NCI-H774 (cell line): ENCODE measurements at places on chromosomes 13 and 19.

DNA sequence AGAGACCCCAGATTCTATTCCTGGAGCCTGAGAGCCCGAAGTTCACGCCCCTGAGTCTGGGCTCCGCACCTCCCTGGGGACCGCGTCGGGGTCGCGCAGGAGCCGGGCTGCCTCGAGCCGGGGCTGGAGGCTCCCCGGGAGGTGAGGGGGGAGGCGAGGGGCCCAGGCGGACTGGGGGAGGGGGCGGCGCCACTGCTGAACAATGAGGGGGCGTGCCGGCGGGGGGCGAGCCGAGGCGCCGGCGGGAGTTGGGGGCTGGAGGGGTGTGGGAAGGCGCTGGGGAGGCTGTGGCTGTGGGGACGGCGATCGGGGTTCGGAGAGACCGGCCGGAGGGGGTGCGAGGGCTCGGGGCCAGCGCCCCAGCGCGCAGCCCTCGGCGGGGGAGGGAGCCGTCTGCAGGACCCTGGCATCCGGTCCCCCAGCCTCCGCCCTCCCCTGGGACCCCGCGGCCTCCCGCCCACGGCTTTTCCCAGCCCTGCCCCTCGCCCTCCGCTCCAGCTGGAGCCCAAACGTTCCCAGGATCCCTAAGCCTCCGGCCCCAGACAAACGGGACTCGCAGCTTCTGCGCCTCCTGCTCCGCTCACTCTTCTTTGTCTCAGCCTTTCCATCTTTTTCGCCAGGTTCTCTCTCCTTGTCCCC is 922 bp downstream of the PLEKHG2 start:
- DNase-seq = no peak

DNA sequence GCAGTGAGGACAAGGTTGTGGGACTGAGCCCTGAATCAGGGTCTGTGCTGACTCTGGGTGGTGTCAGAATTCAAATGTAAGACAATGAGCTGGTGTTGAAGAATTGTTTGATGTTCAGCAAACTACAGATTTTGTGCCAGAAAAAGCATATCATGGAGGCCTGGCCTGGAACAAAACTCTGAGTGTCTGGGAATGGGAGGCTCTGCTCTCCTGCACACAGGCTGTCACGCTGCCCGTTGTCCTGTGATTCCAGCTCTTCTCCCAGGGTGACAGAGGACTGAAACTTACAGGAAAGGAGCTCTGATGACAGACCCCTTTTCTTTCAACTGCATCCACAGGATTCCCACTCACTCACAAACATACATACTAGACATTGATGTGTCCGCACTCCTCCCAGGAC is 120.1 kb downstream of the ZNF486 start:
- DNase-seq = no peak

DNA sequence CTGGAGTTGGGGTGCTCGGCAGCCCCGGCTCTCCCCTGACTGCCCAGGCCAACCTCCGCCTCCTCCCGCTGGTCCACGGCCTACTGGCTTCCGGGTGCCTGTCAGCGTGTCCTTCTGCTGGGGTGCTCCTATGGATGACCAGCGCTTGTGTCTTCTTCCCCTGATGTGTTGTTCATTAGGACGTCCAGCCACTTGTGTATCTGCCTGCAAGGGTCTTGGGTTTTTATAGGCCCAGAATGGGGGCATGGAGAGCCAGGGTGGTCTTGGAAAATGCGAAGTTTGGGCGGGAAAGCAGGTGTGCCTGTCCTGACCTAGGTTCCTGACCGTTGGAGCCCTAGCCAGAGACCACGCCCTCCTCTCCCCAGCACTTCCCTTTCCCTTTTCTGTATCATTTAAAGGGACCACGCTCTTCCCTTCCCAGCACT is 139.8 kb downstream of the SLITRK5 start:
- no peak for DNase-seq

DNA sequence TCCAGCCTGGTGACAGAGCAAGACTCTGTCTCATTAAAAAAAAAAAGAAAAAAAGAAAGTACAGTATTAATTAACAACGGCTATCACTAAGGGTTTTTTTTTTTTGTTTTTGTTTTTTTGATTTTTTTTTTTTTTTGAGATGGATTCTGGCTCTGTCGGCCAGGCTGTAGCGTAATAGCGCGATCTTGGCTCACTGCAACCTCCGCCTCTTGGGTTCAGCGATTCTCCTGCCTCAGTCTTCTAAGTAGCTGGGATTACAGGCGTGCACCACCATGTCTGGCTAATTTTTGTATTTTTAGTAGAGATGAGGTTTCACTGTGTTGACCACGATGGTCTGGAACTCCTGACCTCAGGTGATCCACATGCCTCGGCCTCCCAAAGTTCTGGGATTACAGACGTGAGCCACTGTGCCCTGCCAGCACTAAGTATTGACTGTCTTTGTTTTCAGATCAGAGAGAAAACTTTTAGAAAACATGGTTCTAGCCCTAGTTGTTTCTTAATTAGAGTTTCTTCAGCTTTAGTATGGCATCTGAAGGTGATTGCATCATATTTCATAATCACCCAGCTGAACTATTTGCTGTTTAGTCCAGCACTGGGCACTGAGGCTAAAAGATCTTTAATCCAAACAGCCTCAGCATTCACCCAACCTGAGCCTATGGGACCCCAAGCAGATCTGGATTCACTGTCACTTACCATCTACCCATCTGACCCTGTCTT is 2.7 kb upstream of the GATAD2A start:
- no peak for DNase-seq

DNA sequence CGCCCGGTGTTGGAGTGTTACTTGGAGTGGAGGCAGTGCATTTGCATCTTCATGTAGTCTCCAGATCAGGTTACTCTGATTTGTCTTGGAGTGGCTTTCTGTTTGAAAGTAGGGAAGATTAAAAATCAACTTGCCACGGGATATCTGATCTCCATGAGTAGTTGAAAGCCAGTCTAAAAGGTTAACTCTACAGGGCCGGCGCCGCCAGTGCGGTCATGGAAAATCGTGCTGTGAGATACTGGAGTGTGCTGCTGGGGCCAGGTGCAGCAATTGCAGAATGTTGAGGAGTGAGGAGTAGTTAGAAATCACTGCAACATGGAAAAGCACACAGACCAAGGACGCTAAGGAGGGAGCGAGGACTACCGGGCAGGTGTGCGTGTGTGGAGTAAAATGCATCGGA is 175.0 kb downstream of the STK24 start:
- DNase-seq = no peak

- DNase-seq = no peak
These were observed 85.5 kb downstream of the ELF1 start for GRCh38 chr13:40933508-40934204.

- DNase-seq = no peak
These were observed 66.5 kb downstream of the DGKH start for GRCh38 chr13:42114912-42115311.

- DNase-seq = no peak
These were observed 1062.8 kb downstream of the UQCRFS1 start for GRCh38 chr19:28150129-28150528.

DNA sequence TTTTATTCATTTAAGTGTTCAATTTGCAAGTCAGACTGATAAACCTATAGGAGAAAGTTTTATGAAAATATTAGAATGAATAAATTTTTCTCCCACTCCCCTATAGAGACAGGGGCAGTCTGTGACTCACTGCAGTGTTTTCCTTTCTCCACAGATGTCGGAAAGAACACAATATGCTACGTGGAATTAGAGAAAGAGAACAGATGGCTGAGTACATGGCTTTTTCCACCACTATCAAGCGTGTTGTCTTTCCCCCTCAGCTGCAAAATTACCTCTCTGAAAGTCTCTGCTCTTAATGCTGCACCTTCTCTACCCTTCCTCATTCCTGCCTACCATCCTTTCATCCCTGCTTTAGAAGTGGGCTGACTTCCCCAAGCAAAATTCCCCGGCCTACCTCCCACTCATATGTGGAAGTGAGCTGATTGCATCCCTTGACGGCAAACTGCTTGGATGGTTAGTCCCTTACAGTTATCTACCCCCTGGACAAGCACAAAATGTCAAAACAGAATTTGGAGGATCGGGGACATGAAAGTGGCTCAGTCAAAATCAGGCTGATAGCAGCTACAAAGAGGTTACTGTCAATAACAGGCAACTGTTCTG is 30.0 kb downstream of the FLT1 start:
- no peak for DNase-seq

GRCh38 chr19:51295382-51296126 is 15.9 kb upstream of the IGLON5 start:
- no peak for DNase-seq

- no peak for DNase-seq
These were observed 223.5 kb downstream of the KLF12 start for GRCh38 chr13:73910733-73911132.

DNA sequence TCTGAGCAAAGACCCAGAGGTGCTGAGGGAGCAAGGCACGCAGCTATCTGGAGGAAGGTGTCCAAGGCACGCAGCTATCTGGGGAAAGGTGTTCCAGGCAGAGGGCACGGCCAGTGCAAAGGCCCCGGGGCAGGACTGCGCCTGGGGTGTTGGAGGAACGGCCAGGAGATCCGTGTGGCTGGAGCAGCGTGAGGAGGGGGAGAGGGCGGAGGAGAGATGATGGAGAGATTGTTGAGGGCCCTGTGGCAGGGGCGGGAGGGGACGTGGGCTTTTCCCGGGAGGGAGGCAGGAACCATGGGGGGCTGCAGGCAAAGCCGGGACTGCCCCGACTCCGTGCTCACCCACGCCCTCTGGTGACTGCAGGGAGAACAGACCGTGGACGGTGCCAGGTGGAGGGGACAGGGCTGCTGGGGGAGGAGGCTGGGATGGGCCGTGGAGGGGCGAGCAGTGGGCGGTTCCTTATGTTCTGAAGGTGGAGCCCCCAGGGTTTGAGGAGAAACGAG is 13.3 kb upstream of the MISP start:
- DNase-seq = no peak

- no peak for DNase-seq
These were observed 135.6 kb downstream of the TM9SF2 start for GRCh38 chr13:99636728-99637353.

- no peak for DNase-seq
These were observed 1.1 kb downstream of the ZBTB45 start for GRCh38 chr19:58518256-58519086.

GRCh38 chr13:97761796-97762540 is 191.5 kb upstream of the IPO5 start:
- no peak for DNase-seq

DNA sequence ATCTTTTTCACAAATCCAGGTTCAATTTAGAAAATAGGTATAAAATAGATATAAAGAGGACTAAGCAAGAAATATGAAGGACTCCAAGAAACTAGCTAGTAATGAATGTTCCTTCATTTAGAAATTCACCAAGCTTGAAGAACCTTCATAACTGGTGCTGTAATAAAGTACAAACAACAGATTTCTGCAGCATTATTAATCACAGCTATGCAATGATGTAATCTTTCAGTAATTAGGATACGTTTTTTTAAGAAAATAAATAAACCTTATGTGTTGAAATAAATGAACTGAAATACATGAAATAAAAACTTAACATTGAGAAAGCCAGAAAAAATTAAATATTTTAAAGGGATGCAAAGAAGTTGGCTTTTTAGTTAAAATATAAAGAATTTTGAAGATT is 236.1 kb downstream of the RGCC start:
- no peak for DNase-seq

DNA sequence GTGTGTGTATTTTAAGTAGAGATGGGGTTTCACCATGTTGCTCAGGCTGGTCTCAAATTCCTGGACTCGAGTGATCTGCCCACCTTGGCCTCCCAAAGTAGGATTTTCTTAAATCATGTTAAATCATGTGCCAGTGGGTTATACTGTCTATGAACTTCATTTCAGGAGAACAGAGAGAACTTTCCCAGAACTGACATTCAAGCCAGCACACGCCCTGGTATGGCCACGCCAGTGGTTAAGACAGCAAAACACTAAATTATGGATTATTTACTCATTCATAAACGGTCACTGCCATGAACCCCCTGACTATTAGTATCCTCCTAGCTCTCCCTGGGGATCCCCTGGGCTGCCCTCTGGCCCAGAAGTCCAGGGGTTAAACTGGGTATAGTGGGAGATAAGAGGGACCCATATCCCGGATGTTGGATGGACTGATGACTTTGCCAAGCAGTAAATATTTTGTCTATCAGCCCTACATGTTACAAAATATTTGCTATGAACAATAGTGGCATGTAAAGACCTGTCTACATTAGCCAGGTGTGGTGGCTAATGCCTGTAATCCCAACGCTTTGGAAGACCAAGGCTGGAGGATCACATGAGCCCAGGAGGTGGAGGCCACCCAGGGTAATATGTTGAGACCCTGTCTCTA is 16.1 kb upstream of the STRN4 start:
- DNase-seq = no peak

- DNase-seq = no peak
These were observed 61.4 kb upstream of the KLF2 start for GRCh38 chr19:16263141-16263761.

DNA sequence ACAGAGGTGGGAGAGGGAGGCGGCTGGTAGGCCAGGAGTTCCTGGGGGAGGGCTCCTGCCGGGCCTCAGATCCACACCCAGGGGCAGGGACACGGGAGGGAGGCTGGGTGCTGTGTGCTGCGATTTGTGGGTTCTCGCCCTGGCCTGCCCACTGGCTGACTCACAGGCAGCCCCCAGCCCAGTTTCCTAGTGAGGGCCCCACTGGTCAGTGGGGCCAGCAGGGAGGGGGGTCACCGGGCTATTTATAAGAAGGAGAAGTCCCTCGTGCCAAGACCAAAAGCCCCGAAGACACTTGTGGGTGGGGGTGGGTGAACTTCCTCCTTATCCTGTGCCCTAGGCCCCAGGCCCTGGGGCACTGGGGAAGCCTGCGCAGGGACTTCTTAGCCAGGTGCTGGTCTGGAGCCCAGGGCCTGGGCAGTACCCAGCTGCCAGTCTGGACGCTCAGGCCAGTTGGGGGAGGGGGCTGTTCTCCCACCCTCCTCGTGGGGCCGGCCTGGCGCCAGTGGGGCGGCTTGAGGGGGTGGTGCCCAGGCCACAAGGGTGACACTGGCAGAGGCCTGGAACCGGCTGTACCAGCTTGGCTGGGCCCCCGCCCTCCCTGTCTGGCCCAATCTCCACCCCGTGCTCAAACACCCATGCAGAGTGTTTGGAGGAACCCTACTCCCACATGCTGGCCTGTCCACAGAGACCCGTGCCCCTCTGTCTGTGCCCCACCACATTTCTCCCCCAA is 5.0 kb upstream of the JUNB start:
- DNase-seq = no peak

DNA sequence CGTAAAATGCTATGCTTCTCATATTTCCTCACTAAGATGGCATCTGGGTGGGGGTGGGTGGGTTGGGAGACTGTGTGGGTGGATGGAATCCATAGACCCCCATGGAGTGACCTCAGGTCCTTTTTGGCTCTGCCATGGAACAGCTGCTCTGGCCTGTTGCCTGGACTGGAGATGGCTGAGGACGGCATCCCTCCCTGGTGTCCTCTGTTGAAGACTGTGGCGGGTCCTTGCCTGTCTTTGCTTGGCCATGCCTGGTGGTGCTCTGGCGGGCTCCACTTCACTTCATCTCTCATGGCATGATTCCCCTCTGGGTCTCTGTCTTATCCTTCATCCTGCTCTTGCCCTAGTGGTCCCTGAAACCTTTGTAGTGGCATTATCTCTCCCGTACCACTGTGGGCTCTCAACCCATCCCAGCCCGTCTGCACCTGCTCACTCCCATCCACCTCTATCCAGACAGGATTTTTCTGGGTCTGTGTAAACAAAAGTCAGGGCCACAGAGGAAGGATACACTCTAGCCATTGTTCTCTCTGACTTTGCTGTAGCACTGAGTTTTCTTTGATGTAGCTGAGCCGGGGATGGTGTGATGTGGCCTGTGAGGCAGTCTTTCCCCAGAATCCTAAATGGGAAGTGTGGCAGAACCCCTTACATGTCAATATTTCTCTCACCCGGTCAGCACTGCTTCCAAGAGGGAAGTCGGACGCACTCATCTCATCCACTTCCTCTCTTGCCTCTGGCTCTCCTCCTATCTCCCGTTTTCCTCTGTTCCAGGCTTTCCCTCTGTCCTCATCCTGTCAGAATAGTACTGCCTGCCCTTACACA is 36.1 kb downstream of the WDFY2 start:
- DNase-seq = no peak
